ENCODE measurements at places on chromosomes 7 and 10. TPM values are rescaled to one million over a fixed set of nuclear protein-coding genes. Genes with fewer than 3 reads are reported as not detected.

DNA sequence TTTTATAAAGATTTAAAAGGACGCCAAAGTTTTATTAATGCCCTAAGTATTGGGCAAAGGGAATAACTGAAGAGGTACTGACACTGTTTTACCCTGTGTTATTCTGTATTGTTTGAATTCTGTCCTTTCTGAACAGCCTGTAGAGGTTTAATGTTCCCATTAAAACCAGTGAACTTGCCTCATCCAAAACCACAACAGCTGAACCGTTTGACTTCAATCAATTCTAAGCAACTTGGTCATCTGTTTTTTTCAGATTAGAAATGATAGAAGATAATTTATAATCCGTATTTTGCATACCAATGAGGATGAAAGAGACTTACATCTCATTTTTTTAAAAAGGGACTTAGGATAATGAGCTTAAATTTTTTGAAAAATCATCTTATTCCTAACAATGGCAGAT is 40.4 kb downstream of the HACD1 start:
- no peaks in the 10 kb centered on the region for H3K36me3 ChIP-seq
- H3K4me3 ChIP-seq = no peak overlapping the region
- no peak for DNase-seq
- H3K4me1 ChIP-seq = no peaks in the 10 kb centered on the region

DNA sequence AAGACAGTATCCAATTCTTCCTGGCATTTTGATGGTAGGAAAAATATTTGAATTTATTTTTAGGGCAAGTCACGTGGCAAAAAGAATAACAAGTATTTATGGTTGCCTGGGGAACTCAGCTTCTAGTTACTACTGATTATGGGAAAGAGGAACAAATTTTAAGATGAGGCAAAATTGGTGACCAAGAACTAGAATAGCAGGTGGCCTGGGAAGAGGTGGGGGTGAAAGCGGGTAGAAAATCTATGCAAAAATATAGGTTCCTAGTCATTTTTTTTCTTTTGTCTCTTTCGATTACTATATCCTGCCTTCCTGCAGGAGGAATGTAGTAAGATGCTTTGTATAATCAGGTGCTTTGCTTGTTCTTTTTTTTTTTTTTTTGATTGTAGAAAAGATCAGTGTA is 27.8 kb downstream of the ENTPD1 start:
- no peak for DNase-seq
- H3K27me3 ChIP-seq = peaks cover 6% of the 10 kb centered on the region
- no peaks in the 10 kb centered on the region for H3K4me1 ChIP-seq
- H3K27ac ChIP-seq = no peak overlapping the region
- H3K36me3 ChIP-seq = no peaks in the 10 kb centered on the region

STN1 gene
- 28.8 TPM for total RNA-seq

DNA sequence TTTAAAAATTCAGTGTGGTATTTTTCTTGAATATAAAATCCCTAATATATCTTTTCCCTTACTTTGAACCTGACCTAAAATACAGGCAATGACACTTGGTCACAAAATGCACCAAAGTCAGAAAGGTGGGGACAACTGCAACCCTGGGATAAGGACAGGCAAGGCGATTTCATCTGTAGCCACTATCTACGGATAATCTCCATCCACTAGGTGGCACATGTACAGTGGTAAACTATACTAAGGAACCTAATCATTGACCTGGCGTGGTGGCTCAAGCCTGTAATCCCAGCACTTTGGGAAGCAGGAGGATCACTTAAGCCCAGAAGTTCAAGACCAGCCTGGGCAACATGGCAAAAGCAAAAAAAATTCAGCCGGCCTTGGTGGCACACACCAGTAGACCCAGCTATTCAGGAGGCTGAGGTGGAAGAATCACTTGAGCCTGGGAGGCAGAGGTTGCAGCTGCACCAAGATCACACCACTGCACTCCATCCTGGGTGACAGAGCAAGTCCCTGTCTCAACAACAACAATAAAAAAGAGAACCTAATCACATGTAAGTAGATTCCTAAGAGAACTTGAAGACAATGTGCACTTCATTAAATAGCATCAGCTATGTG is 98.9 kb downstream of the KMT2C start:
- peak overlapping the region; percentile 55 for H3K27ac ChIP-seq
- peak overlapping the region; percentile 27 for H3K4me3 ChIP-seq
- no peaks in the 10 kb centered on the region for H3K36me3 ChIP-seq
- H3K27me3 ChIP-seq = no peaks in the 10 kb centered on the region
- DNase-seq = peak; percentile 42
- peaks cover 19% of the 10 kb centered on the region for H3K4me1 ChIP-seq

ABCB1 gene
- total RNA-seq = 2.4 TPM

SLC26A3 gene
- not detected for total RNA-seq

TMEM273 gene
- total RNA-seq = 15.0 TPM

GRCh38 chr10:5685764-5686240 is 1.2 kb downstream of the TASOR2 start:
- H3K27me3 ChIP-seq = no peaks in the 10 kb centered on the region
- peak overlapping the region; percentile 76 for H3K4me3 ChIP-seq
- H3K27ac ChIP-seq = peak overlapping the region; percentile 96
- peaks cover 15% of the 10 kb centered on the region for H3K4me1 ChIP-seq
- peaks cover 8% of the 10 kb centered on the region for H3K36me3 ChIP-seq

GRCh38 chr7:106887421-106887820 is 22.3 kb downstream of the PIK3CG start:
- H3K36me3 ChIP-seq = peaks cover 88% of the 10 kb centered on the region
- H3K27me3 ChIP-seq = no peaks in the 10 kb centered on the region
- no peaks in the 10 kb centered on the region for H3K4me1 ChIP-seq
- DNase-seq = no peak
- H3K27ac ChIP-seq = no peak overlapping the region

FBXO24 gene
- total RNA-seq = 1.3 TPM

SFRP4 gene
- not detected for total RNA-seq

GRCh38 chr7:50281680-50282445 is 22.7 kb upstream of the IKZF1 start:
- DNase-seq = no peak
- H3K27ac ChIP-seq = peak overlapping the region; percentile 67

ARHGEF5 gene
- 8.9 TPM for total RNA-seq

- H3K4me3 ChIP-seq = no peak overlapping the region
- H3K36me3 ChIP-seq = no peaks in the 10 kb centered on the region
- H3K4me1 ChIP-seq = no peaks in the 10 kb centered on the region
These were observed 588.6 kb downstream of the DNAJB9 start for GRCh38 chr7:109158246-109158645.

- H3K4me3 ChIP-seq = no peak overlapping the region
- no peaks in the 10 kb centered on the region for H3K4me1 ChIP-seq
- no peaks in the 10 kb centered on the region for H3K27me3 ChIP-seq
- H3K27ac ChIP-seq = no peak overlapping the region
- no peaks in the 10 kb centered on the region for H3K36me3 ChIP-seq
These were observed 689.0 kb downstream of the REEP3 start for GRCh38 chr10:64210211-64210610.

- H3K4me1 ChIP-seq = no peaks in the 10 kb centered on the region
- H3K36me3 ChIP-seq = no peaks in the 10 kb centered on the region
These were observed 53.3 kb upstream of the CTBP2 start for GRCh38 chr10:125213541-125214282.

DNA sequence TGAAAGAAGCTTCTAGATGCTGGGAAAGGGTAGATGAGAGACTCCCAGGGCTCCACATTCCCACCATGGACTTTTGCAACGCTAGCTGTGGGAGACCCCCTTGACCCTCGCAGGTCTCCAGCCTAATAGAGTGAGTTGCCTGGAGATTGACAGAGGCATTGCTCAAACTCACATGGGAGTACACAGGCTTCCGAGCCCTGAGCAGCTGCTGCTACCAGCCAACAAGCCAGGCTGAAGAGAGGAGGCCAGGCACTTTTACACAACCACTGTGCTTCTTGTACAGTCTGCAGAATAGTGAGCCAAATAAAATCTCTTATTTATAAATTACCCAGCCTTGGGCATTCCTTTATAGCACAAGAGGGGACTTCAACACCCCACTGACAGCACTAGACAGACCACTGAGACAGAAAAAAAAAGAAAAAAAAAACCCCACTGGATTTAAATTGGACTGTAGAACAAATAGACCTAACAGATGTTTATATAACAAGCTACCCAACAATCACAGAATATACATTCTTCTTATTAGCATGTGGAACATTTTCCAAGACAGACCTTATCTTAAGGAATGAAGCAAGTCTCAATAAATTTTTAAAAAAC is 146.2 kb downstream of the ZFAND4 start:
- no peak overlapping the region for H3K4me3 ChIP-seq
- no peaks in the 10 kb centered on the region for H3K27me3 ChIP-seq
- no peaks in the 10 kb centered on the region for H3K36me3 ChIP-seq
- no peak for DNase-seq

PAPSS2 gene
- total RNA-seq = 0.21 TPM

- no peaks in the 10 kb centered on the region for H3K36me3 ChIP-seq
- no peak for DNase-seq
- H3K27ac ChIP-seq = no peak within 1 kb of the TSS
- peaks cover 2% of the 10 kb centered on the region for H3K27me3 ChIP-seq
- no peak within 1 kb of the TSS for H3K4me3 ChIP-seq
These were observed at the start of gene LRMDA for GRCh38 chr10:75431180-75432111. Gene LRMDA, plus strand, starts transcription at chr10:75431624.

GRCh38 chr10:30219971-30220751 is 128.9 kb downstream of the MTPAP start:
- no peak overlapping the region for H3K27ac ChIP-seq
- no peaks in the 10 kb centered on the region for H3K4me1 ChIP-seq
- no peaks in the 10 kb centered on the region for H3K27me3 ChIP-seq
- no peak overlapping the region for H3K4me3 ChIP-seq
- no peaks in the 10 kb centered on the region for H3K36me3 ChIP-seq

DNA sequence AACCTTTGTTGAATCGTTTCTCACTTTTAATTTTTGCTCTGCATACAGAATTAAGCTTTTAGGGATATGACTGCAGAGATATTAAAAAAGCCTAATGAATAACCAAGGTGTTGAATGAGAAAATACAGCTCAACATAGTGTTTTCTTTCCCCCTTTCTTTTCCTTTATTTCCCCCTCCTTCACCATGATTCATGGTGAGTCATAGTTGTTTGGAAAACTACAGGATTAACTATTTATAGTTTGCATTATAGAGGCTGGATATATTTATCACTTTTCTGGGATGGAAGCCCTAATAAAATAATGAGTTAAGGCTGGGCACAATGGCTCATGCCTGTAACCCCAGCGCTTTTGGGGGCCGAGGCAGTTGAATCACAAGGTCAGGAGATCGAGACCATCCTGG is 115.0 kb downstream of the DNAJB9 start:
- no peaks in the 10 kb centered on the region for H3K4me1 ChIP-seq
- DNase-seq = no peak
- no peaks in the 10 kb centered on the region for H3K36me3 ChIP-seq
- H3K4me3 ChIP-seq = no peak overlapping the region

SORCS3 gene
- total RNA-seq = 0.41 TPM

- no peak for DNase-seq
- H3K27ac ChIP-seq = no peak overlapping the region
- H3K4me3 ChIP-seq = no peak overlapping the region
- H3K4me1 ChIP-seq = peaks cover 5% of the 10 kb centered on the region
- H3K27me3 ChIP-seq = no peaks in the 10 kb centered on the region
- no peaks in the 10 kb centered on the region for H3K36me3 ChIP-seq
These were observed 166.2 kb downstream of the FAM107B start for GRCh38 chr10:14608381-14609001.

DNA sequence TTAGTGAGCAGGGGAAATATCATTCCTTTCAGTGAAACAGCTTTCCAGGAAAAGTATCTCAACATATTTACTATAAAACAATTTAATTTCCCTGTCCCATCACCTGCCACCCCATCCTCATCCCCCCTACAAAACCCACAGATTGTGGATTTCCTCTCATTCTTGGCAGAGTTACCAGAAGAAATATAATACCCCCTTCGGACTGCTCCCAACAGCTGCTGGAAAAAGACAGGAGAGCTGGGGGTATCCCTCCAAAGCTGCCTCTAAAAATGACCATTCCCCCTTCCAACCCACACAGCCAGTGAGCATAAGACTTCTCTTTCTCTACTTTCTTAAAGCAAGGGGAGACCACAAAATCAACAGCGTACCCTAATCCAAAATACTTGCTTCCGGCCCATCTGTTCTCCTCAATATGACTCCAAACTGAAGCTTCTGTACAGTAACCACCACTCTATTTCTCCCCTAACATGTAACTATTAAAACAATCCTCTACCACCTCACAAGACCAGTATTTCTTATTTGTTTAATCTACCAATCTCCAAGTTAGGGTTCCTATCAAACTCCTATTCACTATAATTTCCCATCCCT is 7.8 kb downstream of the FBXW4 start:
- H3K4me3 ChIP-seq = no peak overlapping the region
- H3K27me3 ChIP-seq = no peaks in the 10 kb centered on the region
- no peak for DNase-seq
- H3K4me1 ChIP-seq = peaks cover 24% of the 10 kb centered on the region

DNA sequence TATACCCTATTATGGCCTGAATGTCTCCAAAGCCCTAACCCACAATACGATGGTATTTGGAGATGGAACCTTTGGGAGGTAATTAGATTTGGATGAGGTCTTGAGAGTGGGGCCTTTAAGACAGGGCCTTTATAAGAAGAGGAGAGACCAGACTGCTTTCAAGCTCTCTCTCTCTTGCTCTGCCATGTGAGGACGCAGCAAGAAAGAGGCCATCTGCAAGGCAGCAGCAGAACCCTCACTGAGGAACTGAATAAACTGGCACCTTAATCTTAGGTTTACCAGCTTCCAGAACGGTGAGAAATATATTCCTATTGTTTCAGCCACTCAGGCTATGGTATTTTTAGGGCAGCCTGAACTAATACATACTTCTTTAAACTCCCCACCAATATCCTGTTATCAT is 2.0 kb upstream of the GNAI1 start:
- no peak overlapping the region for H3K27ac ChIP-seq
- DNase-seq = no peak
- H3K27me3 ChIP-seq = no peaks in the 10 kb centered on the region
- H3K4me1 ChIP-seq = peaks cover 6% of the 10 kb centered on the region

PYROXD2 gene
- 36.7 TPM for total RNA-seq

DNA sequence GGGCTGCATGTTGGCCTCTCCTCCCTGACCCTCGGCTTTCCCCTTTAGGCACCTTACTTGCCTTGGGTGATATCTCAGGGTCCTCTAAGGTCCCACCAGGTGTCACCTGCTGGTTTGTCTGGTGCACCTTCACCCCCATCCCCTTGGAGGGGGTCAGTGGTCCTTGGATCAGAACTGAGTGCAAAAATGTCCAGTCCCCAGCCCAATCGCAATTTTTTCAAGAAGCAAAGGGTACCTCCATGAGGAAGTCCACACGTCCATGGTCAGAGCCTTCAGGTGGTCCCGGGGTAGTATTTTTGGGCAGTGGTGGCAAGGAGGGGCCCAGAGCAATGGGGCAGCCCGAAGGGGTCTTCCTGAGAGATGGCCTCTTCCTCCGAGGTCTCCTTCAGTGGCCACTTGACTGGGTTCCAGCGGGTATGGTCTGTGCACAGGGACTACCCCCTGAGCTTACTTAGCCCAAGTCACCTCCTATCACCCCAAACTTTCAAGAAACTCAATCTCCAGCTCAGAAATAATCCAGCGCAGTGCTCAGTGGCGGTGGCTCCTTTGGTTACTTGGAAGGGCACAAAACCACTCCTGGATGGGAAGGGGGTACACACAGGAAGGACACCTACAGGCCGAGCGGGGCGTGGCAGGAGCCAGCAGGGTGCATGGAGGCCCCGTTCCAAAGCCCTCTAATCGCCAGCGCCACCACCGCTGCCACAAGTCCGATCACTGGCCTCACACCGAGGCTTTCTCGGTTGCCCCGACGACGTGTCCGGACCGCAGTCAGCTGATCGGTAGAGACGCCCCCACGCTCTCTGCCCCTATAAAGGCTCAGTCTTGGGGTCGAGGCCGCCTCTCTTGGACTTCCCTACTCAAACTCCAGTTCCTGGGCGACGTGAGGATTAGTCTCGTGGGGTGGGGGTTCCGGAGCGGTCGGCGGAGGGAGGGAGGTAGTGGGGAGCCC is 4.5 kb downstream of the SAP25 start:
- H3K4me1 ChIP-seq = peaks cover 25% of the 10 kb centered on the region
- H3K27me3 ChIP-seq = no peaks in the 10 kb centered on the region
- H3K36me3 ChIP-seq = no peaks in the 10 kb centered on the region
- H3K4me3 ChIP-seq = peak overlapping the region; percentile 51
- H3K27ac ChIP-seq = peak overlapping the region; percentile 59

All from naive thymus-derived CD4-positive, alpha-beta T cell (primary cell).